Bladder microvascular endothelial cell (primary cell): ENCODE measurements at places on chromosomes 13 and 19. TPM values are rescaled to one million over a fixed set of nuclear protein-coding genes. Genes with fewer than 3 reads are reported as not detected.

The LGALS7 gene
- not detected in 2 replicates for total RNA-seq

The BEST2 gene
- not detected in 2 replicates for total RNA-seq

The PTPRH gene
- total RNA-seq: 0.25 and 0.65 TPM in 2 replicates

The ZNF90 gene
- total RNA-seq: 0.81 and 1.0 TPM in 2 replicates

The SIAH3 gene
- total RNA-seq: not detected in 2 replicates

The RNF225 gene
- total RNA-seq: not detected in 2 replicates

The RSPH6A gene
- total RNA-seq: 0.13 and 0.16 TPM in 2 replicates

The EBI3 gene
- 0.16 and 2.6 TPM in 2 replicates for total RNA-seq

The TECR gene
- 12.0 and 23.1 TPM in 2 replicates for total RNA-seq

The NLRP11 gene
- 0.06 TPM in 1 of 2 replicates, not detected in the other for total RNA-seq

The C19orf85 gene
- not detected in 2 replicates for total RNA-seq

The C19orf67 gene
- total RNA-seq: not detected in 2 replicates

The IL27RA gene
- 4.2 and 7.8 TPM in 2 replicates for total RNA-seq

The THAP8 gene
- total RNA-seq: 0.31 and 0.65 TPM in 2 replicates

The PLEKHF1 gene
- 7.1 and 10.4 TPM in 2 replicates for total RNA-seq

The DEDD2 gene
- 18.8 and 20.5 TPM in 2 replicates for total RNA-seq

The ZNF835 gene
- total RNA-seq: 0.16 and 0.38 TPM in 2 replicates

The ZNF30 gene
- total RNA-seq: 3.6 and 4.8 TPM in 2 replicates

The CAB39L gene
- 4.7 and 5.8 TPM in 2 replicates for total RNA-seq

The IFNL1 gene
- not detected in 2 replicates for total RNA-seq

The CASP14 gene
- total RNA-seq: not detected in 2 replicates

The C13orf42 gene
- not detected in 2 replicates for total RNA-seq

The MBD3L2 gene
- not detected in 2 replicates for total RNA-seq

The ZNF135 gene
- 0.97 and 2.6 TPM in 2 replicates for total RNA-seq

The TLE6 gene
- total RNA-seq: 0.97 and 3.0 TPM in 2 replicates

The PRTN3 gene
- total RNA-seq: not detected in 2 replicates

The IL11 gene
- under 0.01 TPM in 1 of 2 replicates, not detected in the other for total RNA-seq

The TYROBP gene
- not detected in 2 replicates for total RNA-seq

The CBLC gene
- 0.06 TPM in 1 of 2 replicates, not detected in the other for total RNA-seq

The CFAP97D2 gene
- total RNA-seq: not detected in 2 replicates

The DDA1 gene
- total RNA-seq: 14.4 and 38.8 TPM in 2 replicates

The FCAR gene
- total RNA-seq: not detected in 2 replicates

The ELAVL3 gene
- total RNA-seq: not detected in 2 replicates

The ZNF571 gene
- 0.97 and 5.7 TPM in 2 replicates for total RNA-seq

The RPS16 gene
- 29.8 and 80.1 TPM in 2 replicates for total RNA-seq

The CPB2 gene
- not detected in 2 replicates for total RNA-seq

The SLC10A2 gene
- total RNA-seq: not detected in 2 replicates

The ZNF665 gene
- 1.6 and 2.3 TPM in 2 replicates for total RNA-seq

The NCLN gene
- total RNA-seq: 27.5 and 66.3 TPM in 2 replicates

The ZNF628 gene
- total RNA-seq: 0.81 and 1.8 TPM in 2 replicates

The LILRA1 gene
- not detected in 2 replicates for total RNA-seq

The LILRB5 gene
- total RNA-seq: not detected in 2 replicates

The ODAD3 gene
- total RNA-seq: under 0.01 and 0.13 TPM in 2 replicates

The ZNF726 gene
- 2.9 and 5.7 TPM in 2 replicates for total RNA-seq

The MEIOSIN gene
- not detected in 2 replicates for total RNA-seq

The GRIK5 gene
- 0.06 TPM in 1 of 2 replicates, not detected in the other for total RNA-seq

The TBC1D4 gene
- 87.3 and 148 TPM in 2 replicates for total RNA-seq

The FGF22 gene
- total RNA-seq: under 0.01 TPM in 1 of 2 replicates, not detected in the other

The MATK gene
- total RNA-seq: 0.50 TPM in 1 of 2 replicates, not detected in the other

The OR4F17 gene
- not detected in 2 replicates for total RNA-seq

The SBSN gene
- total RNA-seq: not detected in 2 replicates

The ANGPTL8 gene
- not detected in 2 replicates for total RNA-seq

The FGF21 gene
- not detected in 2 replicates for total RNA-seq
